AG04449 (cell line): ENCODE measurements at places on chromosomes 2 and 18.

DNA sequence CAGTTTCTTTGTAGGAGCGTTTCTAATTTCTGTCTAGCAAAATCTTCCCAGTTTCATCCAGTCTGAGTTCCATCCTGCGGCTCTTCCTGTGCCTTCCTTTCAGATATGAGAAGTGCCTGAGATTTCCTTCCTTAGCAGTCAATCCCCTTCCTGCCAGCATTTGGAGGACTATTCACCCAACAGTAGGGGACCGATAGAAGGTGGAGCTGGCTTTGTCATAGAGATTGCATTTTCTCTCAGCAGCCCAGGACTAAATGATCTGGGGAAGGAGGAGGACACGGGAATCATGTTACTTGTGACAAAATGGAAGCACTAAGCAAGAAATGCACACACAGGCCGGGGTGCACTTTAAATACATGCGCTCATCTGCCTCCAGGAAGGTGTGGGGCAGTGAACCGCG, 5.6 kb upstream of the SMIM21 start:
- DNase-seq, result no peak

DNA sequence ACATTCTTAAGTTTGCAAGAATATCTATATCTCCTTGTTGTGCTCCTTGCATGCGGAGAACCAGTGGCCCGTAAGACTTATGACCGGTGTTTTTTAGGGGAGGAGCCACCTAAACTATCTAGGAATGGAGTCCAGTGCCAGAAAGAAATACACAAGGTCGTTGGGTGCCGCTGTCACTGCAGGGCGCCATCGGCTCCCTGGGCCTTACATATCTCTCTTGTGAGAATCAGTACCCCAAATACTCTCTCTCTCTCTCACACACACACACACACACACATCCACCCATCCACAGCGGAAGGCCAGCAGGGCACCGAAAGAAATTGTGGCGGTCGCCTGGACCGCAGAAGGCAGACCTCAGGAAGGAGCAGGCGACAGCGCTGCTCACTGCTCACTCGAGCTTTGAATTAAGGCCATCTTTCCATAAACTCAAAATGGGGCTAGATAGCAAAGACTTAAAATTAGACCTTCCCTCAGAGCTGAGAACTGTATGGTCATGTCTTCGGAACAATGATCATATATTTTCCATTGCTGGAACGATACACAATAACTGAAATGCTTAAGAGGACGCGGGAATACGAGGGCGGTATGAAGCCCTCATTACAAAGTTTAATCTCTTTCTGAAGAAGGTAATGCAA, 10.4 kb downstream of the NR4A2 start:
- no peak for DNase-seq

DNA sequence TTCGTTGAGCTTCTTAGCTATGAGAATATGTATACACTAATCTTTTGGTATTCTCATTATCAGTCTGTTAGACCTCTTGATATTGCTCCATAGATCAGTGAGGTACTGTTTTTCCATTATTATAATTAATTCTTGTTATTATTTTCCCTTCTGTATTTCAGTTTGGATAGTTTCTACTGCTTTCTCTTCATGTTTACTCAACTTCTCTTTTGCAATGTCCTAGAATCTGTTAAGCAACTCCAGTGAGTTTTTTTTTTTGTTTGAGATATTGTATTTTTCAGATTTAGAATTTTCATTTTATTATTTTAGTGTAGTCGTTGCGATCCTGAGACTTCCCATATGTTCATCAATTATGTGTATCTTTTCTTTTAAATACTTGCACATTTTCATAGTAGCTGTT, 260.8 kb downstream of the SETBP1 start:
- no peak for DNase-seq

GRCh38 chr18:80022613-80023012, 11.6 kb upstream of the RBFA start:
- no peak for DNase-seq

DNA sequence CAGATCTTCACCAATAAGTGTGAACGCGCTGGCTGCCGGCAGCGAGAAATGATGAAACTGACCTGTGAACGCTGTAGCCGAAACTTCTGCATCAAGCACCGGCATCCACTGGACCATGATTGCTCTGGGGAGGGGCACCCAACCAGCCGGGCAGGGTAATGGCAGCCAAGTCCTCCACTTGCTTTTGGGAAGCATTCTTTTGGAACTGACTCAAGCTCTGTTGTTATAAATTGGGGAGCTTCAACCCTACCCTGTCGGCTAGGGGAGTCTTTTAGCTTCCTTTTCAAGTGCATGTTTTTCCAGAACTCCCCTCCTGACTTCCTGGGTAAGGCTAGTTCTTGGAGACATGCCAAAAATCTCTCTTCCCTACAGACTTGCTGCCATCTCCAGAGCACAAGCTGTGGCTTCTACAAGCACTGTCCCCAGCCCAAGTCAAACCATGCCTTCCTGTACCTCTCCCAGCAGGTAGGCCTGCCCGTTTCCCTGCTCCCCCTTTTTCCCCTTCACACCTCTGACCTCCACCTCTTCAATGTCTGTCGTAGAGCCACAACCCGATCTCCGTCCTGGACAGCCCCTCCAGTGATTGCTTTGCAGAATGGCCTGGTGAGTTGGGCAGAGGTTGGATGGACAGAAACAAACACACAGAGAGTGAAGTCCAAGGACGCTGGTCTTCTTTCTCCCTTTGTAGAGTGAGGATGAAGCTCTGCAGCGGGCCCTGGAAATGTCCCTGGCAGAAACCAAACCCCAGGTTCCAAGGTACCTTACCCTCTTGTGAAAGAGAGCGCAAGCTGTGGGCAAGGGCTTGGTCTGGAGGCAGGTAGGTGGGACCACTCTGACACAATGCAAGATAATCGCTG, 1.5 kb downstream of the ZFAND2B start:
- no peak for DNase-seq

DNA sequence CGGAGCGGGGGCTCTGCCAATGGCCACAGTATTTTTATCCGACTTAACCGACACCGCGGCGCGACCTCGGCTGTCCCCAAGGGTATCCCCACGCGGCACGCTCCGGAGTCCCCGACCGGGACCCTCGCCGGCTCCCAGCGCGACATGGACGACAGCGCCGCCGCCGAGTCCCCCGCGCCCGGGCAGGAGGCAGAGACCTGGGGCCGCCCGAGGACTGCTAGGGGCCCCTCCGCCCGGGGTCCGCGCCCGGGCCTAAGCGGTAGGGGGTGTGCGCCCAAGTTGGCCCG, 468 bp downstream of the UXS1 start:
- no peak for DNase-seq

- DNase-seq, result no peak
These were observed 157.0 kb downstream of the MGAT5 start for GRCh38 chr2:134410831-134411231.

DNA sequence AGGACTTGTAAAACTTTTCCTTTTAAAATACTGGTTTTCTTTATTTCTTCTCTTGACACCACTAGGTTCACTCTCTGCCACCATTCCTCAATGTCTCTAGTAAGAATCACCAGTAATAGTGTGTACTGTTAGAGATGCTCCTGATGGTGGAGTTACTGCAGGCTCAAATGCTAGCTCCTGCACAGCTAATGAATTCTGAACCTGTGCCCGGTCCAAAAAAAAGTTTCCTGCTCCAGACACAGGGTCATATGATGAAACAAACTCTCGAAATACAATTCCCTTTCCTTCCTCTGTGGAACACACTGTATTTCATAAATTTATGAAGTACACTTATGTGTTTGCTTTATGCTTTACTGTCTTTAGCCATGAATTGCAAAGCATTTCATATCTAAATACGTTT, 19.2 kb downstream of the PMS1 start:
- DNase-seq, result no peak

- DNase-seq, result no peak
These were observed 4.1 kb upstream of the CYS1 start for GRCh38 chr2:10084223-10084865.

GRCh38 chr2:234490271-234491091, 6.4 kb downstream of the ARL4C start:
- no peak for DNase-seq
